Activated naive CD4-positive, alpha-beta T cell treated with anti-CD3 and anti-CD28 coated beads for 36 hours (primary cell): ENCODE measurements at places on chromosomes 12 and 14.

- H3K4me1 ChIP-seq = peaks cover 65% of the 10 kb centered on the region
- H3K27ac ChIP-seq = peak overlapping the region; percentile 55
- no peaks in the 10 kb centered on the region for H3K27me3 ChIP-seq
- DNase-seq = peak; percentile 55
- H3K36me3 ChIP-seq = peaks cover 11% of the 10 kb centered on the region
These were observed 1.9 kb downstream of the MLXIP start for GRCh38 chr12:122080149-122081082.

DNA sequence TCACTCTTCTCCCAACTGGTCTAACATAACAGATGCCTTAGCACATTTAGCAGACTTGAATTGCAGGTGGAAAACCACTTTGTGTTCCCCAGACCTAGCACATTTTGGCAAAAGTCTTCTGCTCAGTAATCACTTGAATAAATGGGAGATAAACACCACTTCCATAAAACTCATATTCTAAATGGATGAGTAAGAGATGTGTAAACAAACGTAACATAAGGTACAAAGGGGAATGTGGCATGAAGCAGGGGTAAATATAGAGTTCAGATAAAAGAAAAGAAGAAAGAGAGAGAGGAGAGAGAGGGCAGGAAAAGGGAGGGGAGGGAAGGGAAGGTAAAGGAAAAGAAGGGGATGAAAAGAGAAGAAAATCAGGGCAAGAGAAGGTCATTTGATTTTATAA lies 17.0 kb upstream of the KERA start:
- no peak overlapping the region for H3K27ac ChIP-seq
- H3K27me3 ChIP-seq = peaks cover 5% of the 10 kb centered on the region
- H3K4me1 ChIP-seq = no peaks in the 10 kb centered on the region
- H3K36me3 ChIP-seq = no peaks in the 10 kb centered on the region

DNA sequence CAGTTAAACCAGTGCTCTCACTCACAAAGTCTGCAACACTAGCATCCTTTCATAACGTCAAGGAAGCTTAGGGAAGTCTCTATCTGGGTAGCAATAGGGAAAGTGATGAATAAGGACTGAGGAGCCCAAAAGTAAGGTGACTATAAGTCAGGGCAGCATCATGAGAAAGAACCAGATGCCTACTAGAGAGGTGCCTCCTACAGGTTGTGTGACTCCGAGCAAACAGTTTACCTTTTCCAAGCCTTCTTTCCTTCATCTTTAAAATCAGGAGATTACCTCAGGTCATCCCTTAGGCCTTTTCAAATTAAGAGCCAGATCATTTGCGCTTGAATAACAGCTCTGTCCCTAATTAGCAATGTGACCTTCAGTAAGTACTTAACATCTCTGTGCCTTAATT lies 40.2 kb downstream of the RTN1 start:
- no peak overlapping the region for H3K4me3 ChIP-seq
- no peaks in the 10 kb centered on the region for H3K4me1 ChIP-seq
- H3K27me3 ChIP-seq = peaks cover 23% of the 10 kb centered on the region
- DNase-seq = no peak
- H3K27ac ChIP-seq = no peak overlapping the region
- H3K36me3 ChIP-seq = no peaks in the 10 kb centered on the region

DNA sequence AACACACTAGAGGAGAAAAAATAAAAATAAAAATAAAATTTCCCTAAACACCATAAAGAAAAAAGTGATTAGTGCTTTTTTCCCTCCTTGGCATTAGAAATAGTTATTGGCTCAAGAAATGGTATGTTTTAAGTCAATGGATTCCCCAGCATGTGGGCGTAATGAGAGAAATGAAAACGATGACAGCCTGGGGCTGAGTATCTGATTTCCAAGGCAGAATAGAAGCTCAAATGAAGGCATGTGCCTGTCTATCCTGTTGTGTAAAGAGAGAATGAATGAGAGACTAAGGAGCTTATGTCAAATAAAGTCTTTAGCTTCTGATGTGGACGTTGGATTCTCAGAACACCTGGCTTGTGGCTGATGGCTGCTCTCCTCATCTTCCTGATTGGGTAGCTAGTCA lies 1408.4 kb upstream of the TMEM132C start:
- no peaks in the 10 kb centered on the region for H3K27me3 ChIP-seq
- no peak overlapping the region for H3K27ac ChIP-seq
- H3K4me1 ChIP-seq = no peaks in the 10 kb centered on the region
- DNase-seq = no peak

GRCh38 chr12:51323317-51323960 lies 535 bp downstream of the BIN2 start:
- peaks cover 26% of the 10 kb centered on the region for H3K36me3 ChIP-seq
- peak; percentile 83 for DNase-seq
- no peaks in the 10 kb centered on the region for H3K27me3 ChIP-seq
- peaks cover 83% of the 10 kb centered on the region for H3K4me1 ChIP-seq
- peak overlapping the region; percentile 99 for H3K27ac ChIP-seq

DNA sequence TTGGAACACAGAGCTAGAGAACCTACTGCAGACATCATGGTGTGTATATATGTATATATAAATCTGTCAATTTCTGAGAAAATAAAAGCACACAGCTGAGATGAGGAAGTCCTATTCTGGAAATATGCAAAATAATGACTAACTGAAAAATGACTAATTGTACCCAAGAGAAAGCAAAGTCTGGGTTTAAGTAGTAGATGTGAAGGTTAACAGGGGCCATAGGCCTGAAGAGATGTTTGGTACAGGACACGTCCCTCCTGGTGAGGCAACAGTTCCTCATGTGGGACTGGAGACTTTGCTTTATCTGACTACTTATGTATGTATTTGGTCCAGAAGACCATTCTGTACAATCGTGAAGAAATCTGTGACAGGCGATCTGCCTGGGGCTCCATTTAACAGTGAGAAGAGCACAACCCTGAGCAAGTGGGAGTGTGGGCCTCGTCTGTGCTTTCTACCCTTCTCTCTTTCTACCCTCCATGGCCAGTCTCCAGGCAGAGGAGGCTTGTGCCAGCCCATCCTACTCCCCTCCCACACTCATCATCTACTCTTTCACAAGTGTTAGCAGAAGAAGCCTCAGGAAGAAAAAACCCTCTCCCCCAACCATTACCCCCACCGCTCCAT lies 67.5 kb downstream of the SLC41A2 start:
- H3K27ac ChIP-seq = peak overlapping the region; percentile 68
- peaks cover 6% of the 10 kb centered on the region for H3K27me3 ChIP-seq
- H3K4me1 ChIP-seq = peaks cover 13% of the 10 kb centered on the region
- H3K36me3 ChIP-seq = no peaks in the 10 kb centered on the region

- no peak overlapping the region for H3K27ac ChIP-seq
- DNase-seq = no peak
- peaks cover 16% of the 10 kb centered on the region for H3K4me1 ChIP-seq
- no peaks in the 10 kb centered on the region for H3K27me3 ChIP-seq
- H3K36me3 ChIP-seq = peaks cover 12% of the 10 kb centered on the region
These were observed 49.3 kb downstream of the DDHD1 start for GRCh38 chr14:53103636-53104340.

GRCh38 chr12:129563266-129563665 lies 340.6 kb downstream of the TMEM132D start:
- no peaks in the 10 kb centered on the region for H3K4me1 ChIP-seq
- no peaks in the 10 kb centered on the region for H3K27me3 ChIP-seq
- no peak overlapping the region for H3K27ac ChIP-seq
- no peaks in the 10 kb centered on the region for H3K36me3 ChIP-seq
- H3K4me3 ChIP-seq = no peak overlapping the region
- no peak for DNase-seq

DNA sequence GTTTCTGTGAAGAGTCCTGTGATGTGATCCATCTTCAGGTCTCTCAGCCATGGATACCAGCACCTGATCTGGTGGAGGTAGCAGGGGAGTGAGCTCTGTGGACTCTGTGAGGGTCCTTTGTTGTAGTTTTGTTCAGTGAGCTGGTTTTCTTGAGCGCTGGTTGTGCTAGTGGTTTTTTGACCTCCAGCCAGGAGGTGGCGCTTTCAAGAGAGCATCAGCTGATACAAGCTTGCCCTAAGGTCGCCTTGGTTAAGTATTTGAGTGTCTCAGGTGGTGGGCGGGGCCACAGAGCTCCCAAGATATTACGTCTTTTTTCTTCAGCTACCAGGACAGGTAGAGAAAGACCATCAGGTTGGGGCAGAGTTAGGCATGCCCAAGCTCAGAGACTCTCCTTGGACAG lies 139.7 kb downstream of the TTLL5 start:
- no peak for DNase-seq
- H3K36me3 ChIP-seq = peaks cover 45% of the 10 kb centered on the region
- H3K27ac ChIP-seq = no peak overlapping the region
- no peak overlapping the region for H3K4me3 ChIP-seq

GRCh38 chr12:120821878-120822277 lies 82.3 kb downstream of the SPPL3 start:
- H3K27ac ChIP-seq = no peak overlapping the region
- peaks cover 47% of the 10 kb centered on the region for H3K4me1 ChIP-seq
- no peak for DNase-seq

DNA sequence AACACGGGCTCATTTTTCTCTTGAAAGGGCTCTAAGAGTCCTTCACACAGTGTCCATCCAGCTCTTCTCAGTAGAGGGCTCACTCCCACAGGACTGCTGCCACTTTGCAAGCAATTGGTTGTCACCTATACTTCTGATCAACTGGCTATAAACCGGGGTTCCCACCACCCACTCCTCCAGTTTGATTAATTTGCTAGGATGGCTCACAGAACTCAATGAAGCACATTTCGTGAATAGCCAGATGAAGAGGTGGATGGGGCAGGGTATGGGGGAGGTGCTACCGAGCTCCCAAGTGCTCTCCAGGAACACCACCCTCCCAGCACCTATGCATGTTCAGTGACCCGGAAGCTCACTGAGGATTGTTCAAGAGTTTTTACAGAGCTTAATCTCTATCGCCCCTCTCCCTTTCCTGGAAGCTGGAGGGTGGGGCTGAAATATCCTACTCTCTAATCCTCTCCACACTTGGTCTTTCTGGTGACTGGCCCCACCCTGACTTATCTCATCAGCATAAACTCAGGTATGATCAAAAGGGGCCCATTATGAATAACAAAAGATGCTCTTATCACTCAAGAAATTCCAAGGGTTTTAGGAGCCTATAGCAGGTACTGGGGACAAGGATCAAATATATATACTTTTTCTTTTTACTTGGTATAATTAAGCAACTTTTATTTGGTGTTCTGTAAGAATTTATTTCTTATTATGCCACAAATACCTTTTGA lies 13.9 kb upstream of the EGLN3 start:
- no peak for DNase-seq
- H3K4me1 ChIP-seq = no peaks in the 10 kb centered on the region
- H3K27ac ChIP-seq = no peak overlapping the region
- no peaks in the 10 kb centered on the region for H3K36me3 ChIP-seq

DNA sequence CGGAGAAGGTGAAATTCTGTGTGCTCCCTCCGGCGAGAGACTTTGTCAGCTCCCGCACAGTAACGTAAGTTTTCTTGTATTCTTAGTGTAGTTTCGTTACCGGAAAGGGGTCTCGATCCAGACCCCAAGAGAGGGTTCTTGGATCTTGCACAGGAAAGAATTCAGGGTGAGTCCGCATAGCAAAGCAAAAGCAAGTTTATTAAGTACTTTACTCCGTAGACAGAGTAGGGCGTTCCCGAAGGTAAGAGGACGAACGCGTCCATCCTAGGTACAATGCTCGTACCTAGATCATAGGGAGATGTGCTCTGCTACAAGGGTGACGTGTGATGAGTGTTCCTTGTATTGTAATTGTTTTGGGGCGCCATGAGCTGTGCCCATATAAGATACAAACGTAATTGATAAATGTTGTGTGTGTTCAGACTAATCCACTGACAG lies 293 bp downstream of the IFI27L1 start:
- H3K36me3 ChIP-seq = peaks cover 36% of the 10 kb centered on the region
- no peaks in the 10 kb centered on the region for H3K27me3 ChIP-seq
- peaks cover 38% of the 10 kb centered on the region for H3K4me1 ChIP-seq
- peak overlapping the region; percentile 98 for H3K27ac ChIP-seq

DNA sequence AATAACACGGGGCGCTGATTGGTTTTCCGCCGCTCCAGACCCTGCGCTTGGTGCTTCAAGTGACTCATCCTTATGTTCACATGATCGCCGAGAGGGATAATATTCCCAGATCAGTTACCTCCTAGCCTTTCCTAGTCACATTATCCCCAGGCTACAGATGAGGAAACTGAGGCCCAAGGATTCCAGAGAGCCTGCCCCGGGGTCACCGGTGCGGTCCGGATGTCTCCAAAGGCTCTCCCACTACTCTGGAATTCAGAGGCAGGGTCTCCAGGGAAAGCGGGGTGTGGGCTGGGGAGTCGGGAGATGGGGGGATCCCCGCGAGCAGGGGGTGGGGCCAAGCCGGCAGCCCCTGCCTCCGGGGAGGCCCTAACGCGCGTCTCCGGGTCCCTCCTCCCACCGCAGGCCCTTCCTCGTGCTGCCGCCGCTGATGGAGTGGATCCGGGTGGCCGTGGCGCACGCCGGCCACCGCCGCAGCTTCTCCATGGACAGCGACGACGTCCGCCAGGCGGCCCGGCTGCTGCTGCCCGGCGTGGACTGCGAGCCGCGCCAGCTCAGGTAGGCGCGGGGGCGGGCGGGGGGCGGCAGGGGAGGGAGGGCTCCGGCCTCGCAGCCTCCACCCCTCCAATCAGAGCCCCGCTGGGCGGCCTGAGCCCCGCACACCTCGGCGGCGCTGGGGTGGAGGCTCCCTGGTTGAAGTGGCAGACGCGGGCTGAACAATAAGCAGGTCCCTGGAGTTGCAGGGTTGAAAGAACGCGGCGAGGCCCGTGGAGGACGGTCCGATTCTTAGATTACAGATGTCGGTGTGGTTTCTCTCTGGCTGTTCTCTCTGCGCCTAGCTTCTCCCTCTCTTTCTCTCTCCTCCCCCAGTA lies 104.6 kb upstream of the PWP1 start:
- H3K4me3 ChIP-seq = no peak overlapping the region
- peaks cover 7% of the 10 kb centered on the region for H3K36me3 ChIP-seq
- no peak for DNase-seq
- H3K4me1 ChIP-seq = no peaks in the 10 kb centered on the region
- no peaks in the 10 kb centered on the region for H3K27me3 ChIP-seq

DNA sequence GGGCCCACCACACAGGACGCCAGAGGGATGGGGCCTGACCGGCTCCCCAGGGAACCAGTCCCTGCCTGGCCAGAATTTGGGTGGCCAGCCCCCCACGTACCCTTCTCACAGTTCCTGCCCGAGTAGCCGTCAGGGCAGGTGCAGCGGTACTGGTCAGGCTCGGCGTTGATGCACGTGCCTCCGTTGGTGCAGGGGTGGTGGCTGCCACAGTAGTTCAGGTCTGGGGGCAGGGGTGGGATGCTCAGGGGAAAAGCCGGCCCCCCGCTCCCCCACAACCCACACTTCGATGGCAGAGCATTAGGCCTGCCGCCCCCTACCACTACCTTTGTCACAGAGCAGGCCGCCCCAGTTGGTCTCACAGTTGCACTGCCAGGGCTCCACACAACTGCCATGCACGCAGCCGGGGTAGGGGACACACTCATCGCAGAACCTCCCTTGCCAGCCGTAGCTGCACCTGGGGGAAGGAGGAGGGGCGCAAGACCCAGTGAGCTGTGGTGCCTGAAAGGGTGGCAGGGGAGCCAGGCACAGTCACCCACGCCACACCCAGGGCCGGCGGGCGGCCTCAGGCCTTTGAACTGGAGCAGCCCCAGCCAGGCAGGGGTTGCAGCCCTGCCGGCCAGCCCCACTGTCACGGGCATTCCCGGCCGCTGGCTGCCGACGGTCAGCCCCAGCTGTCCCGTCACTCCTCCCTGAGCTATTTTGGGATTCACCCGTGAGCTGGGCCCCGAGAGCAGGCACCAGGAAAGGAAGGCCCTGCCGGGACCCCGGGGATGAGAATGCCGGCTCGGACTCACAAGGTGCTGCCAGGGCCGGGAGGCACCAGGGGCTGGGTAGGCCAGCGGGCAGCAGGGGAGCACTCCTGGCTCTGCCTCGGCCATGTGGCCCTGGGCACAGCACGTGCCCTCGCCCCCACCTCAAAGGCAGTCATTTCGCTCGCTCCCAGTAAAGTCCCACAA lies 16.5 kb downstream of the JAG2 start:
- no peaks in the 10 kb centered on the region for H3K27me3 ChIP-seq
- no peaks in the 10 kb centered on the region for H3K36me3 ChIP-seq
- H3K4me3 ChIP-seq = no peak overlapping the region
- no peaks in the 10 kb centered on the region for H3K4me1 ChIP-seq
- no peak for DNase-seq
